Stimulated activated CD4-positive, alpha-beta T cell treated with anti-CD3 and anti-CD28 coated beads, TNF-alpha, amount 100 ng/mL, for 48 hours (primary cell): ENCODE measurements at places on chromosomes 4 and X.

GRCh38 chr4:31088600-31089230, 368.5 kb downstream of the PCDH7 start:
- DNase-seq: no peak

- peak; percentile 34 for DNase-seq
These were observed 46.9 kb upstream of the MSANTD1 start for GRCh38 chr4:3201718-3202702.

- peak; percentile 58 for DNase-seq
These were observed at the start of gene MSN for GRCh38 chrX:65667503-65668376. Gene MSN, plus strand, starts transcription at chrX:65667654. Its CDS starts 188 bp downstream, at chrX:65667842.

DNA sequence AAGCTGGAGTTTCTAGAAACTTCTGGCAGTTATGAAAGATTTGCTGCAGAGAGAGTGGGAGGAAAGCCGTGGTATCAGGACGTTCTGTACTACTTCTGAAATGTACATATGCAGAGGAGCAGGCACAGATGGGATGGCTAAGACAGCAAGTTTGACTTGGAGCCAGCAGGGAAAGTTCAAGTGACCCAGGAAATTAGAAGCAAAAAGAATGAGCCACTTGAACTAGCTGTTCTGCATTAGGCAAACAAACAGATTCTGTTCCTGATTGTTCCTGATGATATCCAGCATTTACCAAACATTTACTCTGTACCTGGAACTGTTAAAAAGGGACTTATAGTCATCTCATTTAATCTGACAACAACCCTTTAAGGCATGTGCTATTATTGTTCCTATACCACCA, 41.4 kb upstream of the CXCL13 start:
- no peak for DNase-seq

GRCh38 chrX:12974796-12975669, at the start of gene TMSB4X:
Gene TMSB4X, plus strand, starts transcription at chrX:12975110.
- DNase-seq: peak; percentile 77

DNA sequence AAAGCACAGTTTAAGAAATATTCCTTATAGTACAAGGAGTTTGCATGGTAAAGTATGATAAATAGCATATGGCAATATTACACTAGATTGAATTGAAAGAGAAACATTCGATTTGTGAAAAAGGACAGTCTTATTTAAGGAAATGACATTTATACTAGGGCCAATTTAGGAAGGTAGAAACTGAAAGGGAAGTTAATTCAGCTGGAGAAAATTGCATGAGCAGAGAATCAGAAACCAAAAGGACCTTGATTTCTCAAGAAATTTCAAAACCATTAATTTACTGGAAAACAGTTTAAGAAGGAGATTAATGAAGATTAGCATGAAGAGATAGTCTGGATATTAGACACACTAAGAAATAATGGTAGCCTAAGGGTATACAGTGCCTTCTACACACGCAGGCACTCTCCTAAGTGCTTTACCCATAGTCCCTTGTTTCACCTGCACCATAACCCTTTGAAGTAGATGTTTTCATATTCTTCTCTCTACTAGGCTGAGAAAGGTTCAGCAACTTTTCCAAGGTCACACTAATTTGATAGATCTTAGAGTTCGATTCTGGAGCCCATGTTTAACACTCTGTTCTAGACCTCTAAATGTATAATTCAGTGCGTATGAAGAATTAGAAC, 259.1 kb upstream of the SLIT2 start:
- DNase-seq: no peak

- DNase-seq: peak; percentile 17
These were observed 26.8 kb upstream of the CLDN24 start for GRCh38 chr4:183348706-183349659.

GRCh38 chr4:167890226-167890625, 202.1 kb upstream of the ANXA10 start:
- no peak for DNase-seq

DNA sequence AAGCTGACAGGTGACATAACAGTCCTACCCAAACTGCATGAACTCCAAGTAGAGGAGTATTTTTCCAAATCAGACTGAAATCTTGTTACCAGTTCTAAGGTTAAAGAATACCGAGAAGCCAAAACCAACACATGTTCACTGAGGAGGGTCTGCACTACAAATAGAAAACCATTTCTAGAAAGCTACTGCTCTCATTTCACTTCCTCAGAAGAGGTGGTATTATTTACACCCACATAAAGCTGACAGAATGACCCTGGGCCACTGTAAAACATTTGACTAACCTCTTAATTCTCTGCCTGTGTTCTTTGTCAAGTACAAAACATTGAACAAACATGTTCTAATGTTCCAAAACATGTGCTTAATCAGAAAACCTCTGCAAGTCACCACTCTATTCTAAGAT, 95.8 kb downstream of the IQCM start:
- DNase-seq: no peak

GRCh38 chr4:52640808-52641565, 18.1 kb downstream of the USP46 start:
- DNase-seq: no peak

- DNase-seq: no peak
These were observed 195.3 kb upstream of the ANKRD50 start for GRCh38 chr4:124907881-124908280.

- no peak for DNase-seq
These were observed 124.4 kb upstream of the PCDH18 start for GRCh38 chr4:137656661-137657060.

DNA sequence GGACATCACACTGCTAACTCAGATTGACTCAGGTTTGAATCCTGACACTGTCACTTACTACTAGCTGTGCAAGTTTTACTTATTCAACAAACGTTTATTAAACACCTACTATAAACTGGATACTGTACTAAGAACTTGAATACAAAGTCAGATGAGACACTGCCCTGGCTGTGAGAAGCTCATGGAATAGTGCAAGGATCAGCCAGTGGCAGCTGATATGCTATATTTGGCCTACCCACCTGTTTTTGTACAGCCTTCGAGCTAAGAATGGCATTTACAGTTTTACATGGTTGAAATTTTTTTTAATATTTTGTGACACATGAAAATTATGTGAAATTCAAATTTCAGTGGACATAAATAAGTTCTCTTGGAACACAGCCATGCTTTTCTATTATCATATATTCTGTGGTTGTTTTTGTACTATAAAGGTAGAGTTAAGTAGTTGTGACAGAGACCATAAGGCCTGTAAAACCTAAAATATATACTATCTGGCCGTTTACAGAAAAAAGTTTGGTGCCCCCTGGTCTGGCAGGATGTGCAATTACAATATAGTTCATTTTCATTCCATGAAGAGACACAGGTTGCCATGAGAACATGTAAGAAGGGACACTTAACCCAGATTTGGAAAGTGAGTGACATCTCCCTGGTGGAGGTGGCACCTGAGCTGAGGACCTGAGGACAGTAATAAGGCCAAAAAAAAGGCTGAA, 3.4 kb upstream of the SEC24D start:
- no peak for DNase-seq

GRCh38 chrX:77892887-77893286, 2.3 kb downstream of the MAGT1 start:
- no peak for DNase-seq

- no peak for DNase-seq
These were observed 17.1 kb downstream of the GPR34 start for GRCh38 chrX:41705680-41706374.

GRCh38 chrX:149487292-149487691, 17.8 kb downstream of the IDS start:
- no peak for DNase-seq

DNA sequence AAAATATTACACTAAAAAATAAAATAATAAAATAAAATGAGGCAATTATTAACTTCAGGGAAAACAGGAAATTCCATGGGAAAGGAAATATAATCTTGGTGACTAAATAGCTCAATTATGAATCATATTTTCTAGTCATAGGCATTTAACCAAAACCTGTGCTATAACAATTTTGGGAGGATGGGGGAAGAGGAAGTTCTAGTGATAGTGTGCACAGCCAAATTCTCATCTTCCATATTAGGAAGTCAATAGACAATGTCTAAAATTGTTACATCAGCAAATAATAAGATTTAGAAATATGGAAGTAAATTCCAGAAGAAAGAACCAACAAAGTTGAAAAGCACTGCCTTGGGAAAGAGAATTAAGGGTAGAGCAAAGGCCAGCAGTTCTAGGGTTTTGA, 2.8 kb downstream of the AWAT2 start:
- DNase-seq: no peak

- DNase-seq: no peak
These were observed 137.8 kb upstream of the IL1RAPL2 start for GRCh38 chrX:104428231-104428630.

GRCh38 chr4:125382995-125383394, 68.2 kb downstream of the FAT4 start:
- DNase-seq: no peak

DNA sequence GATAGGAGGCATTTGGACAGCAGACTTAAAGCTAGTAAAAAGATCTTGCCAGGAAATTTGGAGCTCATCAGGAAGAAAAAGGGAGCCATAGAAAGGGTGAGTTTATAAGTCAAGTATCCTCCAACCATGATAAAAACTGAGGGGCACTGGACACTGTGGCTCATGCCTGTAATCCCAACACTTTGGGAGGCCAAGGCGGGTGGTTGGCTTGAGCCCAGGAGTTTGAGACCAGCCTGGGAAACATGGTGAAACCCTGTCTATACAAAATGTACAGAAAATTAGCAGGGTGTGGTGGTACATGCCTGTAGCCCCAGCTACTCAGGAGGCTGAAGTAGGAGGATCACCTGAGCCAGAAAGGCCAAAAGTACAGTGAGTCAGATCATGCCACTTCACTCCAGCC, 48.7 kb downstream of the ANTXR2 start:
- DNase-seq: no peak

- no peak for DNase-seq
These were observed 631 bp downstream of the EVC start for GRCh38 chr4:5711479-5712184.
